ENCODE measurements at places on chromosomes 7 and 10.
A peak's percentile ranks its signal among the peaks of the same experiment; 100 is the strongest.

- DNase-seq = no peak
Observed at GRCh38 chr10:70477661-70478162, 855 bp upstream of the PALD1 start.

DNA sequence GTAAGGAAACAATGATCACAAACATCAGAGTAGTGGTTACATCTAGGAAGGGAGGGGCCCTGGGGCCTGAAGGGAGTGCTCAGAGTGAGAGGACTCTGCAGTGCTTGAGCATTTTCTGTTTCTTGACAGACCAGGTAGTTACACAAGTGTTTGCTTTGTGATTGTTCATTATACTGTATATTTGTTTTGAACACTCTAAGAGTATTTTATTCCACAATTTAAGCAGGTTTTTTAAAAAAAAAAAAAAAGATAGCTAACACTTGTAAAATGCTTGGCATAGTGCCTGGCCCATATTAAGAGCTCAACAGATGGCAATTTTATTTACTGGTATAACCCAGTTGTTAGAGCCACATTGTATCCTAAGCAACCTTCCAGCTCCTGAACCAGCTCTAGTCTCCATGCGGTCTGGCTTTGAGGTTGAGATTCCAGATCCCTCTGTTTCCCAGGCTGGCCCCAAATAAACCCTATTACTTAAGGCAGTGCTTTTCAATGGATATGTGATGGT lies 20.1 kb upstream of the ATXN7L1 start:
- DNase-seq = no peak

- peak; percentile 30 for DNase-seq
Observed at GRCh38 chr10:68871105-68871711, 29.9 kb upstream of the DDX50 start.

DNA sequence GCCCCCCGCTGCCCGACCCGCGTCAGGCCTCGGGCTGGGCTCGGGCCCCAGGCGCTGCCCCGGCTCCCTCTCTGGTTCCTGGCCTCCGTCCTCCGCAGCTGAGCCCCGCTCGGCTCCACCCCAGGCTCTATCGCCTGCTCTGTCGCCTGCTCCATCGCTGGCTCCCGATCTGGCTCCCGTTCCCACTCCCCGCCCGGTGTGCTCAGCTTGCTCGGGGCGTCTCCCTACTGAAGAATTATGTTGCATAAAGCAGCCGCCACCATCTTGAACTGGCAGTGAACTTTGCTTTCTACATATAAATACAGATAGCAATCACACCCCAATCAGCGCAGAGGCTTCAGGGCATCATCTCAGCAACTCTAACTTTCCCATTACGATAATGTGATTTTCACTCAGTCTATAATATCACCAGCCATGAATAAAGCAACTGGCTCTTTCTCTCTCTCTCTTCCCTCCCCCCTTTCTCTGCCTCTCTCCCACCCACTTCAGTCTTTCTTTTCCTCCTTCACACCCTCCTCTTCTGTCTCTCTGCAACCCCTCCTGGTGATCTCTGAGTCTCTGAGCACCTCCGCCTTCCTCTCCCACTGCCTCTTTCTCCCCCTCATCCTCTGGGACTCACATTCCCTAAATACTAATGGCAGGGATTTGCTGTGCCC lies 43.3 kb upstream of the BTRC start:
- no peak for DNase-seq

GRCh38 chr10:110710621-110711020 lies 66.5 kb downstream of the RBM20 start:
- DNase-seq = no peak

- no peak for DNase-seq
Observed at GRCh38 chr10:102534333-102534732, 30.6 kb downstream of the SUFU start.

DNA sequence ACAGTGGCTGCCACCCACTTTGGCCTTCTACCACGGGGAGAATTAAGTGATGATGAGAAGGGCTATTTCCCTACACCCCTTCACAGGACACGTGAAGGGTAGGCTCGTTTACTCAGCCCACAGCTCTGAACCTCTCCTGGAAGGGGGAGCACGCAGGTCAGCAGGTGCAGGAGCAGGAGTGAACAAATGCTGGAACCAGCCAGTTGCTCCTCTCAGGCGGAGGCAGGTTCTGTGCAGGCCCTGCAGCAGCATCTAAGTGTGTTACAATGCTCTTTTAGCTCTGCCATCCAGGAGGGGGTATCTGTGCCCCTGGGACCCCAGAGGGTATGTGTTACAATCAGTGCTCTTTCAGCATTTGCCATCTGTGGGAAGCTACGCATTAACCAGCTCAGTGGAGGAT lies 61.2 kb downstream of the AHR start:
- DNase-seq = no peak

DNA sequence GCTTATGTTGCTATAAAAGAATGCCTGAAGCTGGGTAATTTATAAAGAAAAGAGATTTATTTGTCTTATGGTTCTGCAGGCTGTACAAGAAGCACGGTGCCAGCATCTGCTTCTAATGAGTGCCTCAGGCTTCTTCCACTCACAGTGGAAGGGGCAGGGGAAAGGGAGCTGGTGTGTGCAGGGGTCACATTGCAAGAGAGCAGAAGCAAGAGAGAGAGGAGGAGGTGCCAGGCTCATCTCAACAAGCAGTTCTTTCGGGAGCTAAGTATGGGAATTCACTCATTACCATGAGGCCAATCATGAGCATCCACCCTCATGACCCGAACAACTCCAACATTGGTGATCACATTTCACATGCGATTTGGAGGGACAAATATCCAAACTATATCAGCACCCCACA lies 17.2 kb upstream of the SLK start:
- DNase-seq = peak; percentile 9

GRCh38 chr7:152522571-152523067 lies 86.8 kb upstream of the KMT2C start:
- DNase-seq = no peak
